NCI-H2029 treated with DMSO at 0.1 percent for 48 hours (cell line): ENCODE measurements at places on chromosomes 3 and 15.

- DNase-seq, result no peak
Observed at GRCh38 chr15:52783191-52783829, 6.8 kb downstream of the ONECUT1 start.

DNA sequence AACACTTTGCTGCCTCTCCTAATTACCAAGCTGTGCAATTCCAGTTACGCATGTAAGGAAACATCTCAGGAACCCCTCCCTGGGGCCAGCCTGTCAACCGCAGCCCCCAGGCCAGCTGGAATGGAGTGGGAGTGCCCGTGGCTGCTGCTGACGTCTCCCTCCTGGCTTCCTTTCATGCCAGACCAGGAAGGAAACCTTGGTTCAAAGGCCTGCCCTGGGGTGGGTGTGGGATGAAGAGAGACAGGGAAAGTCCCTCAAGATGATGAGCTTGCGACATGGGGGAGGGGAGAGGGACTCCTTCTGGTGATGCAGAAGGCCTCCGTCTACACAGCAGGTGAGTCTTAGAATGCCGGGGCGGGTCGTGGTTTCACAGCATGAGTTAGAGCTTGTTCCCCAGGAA, 11.4 kb upstream of the CYP11A1 start:
- no peak for DNase-seq

- DNase-seq, result no peak
Observed at GRCh38 chr3:123749711-123750110, 134.4 kb downstream of the MYLK start.

DNA sequence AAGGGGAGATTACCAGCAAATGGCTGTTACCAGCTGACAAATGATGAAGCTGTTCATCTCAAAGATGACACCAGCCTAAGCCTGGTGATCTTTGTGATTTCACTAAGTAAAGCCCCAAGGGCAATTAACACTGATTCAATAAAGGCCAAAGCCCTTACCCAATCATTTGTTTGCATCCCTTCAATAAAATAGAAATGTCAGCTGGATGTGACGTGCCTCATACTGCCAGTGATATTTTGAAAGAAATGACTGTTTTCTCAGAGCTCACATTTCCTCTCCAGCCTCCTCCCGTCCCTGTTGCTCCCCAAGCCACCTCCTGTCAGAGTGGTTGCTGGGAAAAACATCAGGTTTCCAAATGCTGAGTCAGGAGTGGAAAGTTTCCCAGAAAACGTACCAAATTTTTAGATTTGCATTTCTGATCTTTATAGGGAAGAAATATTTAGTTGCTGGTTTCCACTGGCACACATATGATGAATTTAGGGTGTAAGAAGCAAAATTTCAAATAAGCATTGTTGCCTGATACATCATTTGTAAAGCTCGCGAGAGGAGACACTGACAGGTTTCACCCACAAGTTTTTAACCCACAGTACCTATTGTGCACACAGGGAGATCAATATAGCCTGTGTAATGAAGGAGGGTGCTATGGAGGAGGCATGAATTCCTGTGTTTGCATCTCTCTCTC, 21.0 kb downstream of the C2CD4A start:
- no peak for DNase-seq

DNA sequence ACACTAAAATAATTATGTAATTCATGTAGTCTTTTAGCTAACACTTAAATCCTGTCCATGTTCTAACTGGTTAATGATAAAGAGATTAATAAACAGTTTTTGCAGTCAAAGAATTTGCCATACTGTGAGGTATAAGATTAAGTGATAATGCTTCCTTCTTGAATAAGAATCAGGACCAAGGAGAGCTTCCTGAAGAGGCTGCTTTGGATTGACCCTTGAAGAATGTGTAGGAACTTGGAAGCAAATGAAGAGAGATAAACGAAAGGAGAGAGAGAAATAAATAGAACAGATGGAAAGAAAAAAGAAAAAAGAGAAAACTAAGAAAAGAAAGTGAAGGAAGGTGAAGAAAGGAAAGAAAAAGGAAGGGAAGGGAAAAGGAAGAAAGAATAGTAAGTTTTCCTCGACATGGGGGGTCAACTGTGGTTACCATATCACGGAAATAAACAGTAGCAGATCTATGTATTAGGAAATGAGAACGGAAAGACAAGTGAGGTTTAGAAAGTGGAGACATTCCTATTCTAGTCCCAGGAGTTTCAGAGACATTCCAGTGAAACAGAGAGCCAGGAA, 539.8 kb downstream of the FGF12 start:
- DNase-seq, result no peak

DNA sequence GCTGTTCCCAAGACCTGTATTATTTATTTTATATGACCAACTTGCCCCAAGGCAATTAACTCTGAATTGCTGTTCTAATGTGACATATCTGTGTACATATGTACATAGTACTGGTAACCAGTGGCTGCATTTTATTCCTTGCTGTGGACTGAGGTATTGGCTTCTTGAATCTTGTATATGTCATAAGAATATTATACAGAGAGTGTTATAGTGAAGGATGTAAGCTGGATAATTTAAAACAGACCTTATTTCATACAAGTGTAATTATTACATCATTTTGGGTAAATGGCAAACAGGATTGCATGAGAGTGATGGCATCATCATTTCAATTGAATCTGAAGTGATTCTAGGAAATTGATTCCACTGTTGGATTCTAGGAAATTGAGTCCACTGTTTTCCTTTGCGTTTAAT, 32.9 kb downstream of the B3GALNT1 start:
- no peak for DNase-seq

GRCh38 chr15:67077641-67078215, 12.3 kb downstream of the SMAD3 start:
- no peak for DNase-seq

GRCh38 chr3:10753964-10754363, 62.1 kb upstream of the SLC6A11 start:
- no peak for DNase-seq

DNA sequence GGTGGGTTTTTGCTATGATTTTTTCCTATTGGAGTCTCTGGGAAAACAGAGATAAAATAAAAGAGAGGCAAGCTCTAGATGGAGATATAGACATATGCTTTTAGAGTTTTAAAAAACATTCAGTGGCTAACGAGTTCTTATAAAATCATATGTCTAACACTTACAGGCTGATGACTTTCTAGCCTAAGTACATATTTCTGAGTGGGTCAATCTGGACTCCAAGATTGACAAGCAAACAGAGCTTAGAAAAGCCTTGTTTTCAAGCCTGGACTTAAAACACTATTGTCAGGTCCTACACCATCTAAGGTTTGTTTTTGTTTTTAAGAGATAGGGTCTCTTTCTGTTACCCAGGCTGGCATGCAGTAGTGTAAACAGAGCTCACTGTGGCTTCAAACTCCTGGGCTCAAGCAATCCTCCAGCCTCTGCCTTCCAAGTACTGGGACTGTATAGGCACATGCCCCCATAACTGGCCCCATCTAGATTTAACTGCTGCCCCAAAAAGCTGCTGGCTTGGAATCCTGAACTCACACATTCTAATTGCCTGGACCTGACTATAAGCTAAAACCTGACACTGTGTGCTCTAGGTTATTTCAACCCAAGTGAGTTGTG, 86.3 kb downstream of the FBXL22 start:
- DNase-seq, result no peak

DNA sequence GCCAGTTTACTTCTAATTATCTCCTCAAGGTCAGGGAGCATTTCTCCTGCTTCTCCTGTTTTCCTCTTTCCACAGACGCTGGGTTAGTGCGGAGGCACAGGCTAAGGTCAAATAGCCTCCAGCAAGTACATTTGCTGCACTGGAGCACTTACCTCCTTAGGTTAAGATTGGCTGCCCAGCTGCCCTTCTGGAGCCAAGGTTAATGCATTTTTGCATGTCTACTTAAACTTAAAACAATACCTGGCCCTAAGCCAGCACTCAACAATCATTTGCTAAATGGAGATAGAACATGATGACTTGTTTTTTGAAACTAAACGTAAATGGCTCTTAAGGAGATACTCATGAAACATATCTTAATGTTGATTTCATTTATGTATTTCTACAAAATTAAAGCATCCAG, 83.5 kb downstream of the SSR3 start:
- DNase-seq, result no peak

- DNase-seq, result no peak
Observed at GRCh38 chr15:76003364-76003763, 8.9 kb downstream of the NRG4 start.

GRCh38 chr3:3281024-3281423, 101.5 kb upstream of the CRBN start:
- DNase-seq, result no peak

DNA sequence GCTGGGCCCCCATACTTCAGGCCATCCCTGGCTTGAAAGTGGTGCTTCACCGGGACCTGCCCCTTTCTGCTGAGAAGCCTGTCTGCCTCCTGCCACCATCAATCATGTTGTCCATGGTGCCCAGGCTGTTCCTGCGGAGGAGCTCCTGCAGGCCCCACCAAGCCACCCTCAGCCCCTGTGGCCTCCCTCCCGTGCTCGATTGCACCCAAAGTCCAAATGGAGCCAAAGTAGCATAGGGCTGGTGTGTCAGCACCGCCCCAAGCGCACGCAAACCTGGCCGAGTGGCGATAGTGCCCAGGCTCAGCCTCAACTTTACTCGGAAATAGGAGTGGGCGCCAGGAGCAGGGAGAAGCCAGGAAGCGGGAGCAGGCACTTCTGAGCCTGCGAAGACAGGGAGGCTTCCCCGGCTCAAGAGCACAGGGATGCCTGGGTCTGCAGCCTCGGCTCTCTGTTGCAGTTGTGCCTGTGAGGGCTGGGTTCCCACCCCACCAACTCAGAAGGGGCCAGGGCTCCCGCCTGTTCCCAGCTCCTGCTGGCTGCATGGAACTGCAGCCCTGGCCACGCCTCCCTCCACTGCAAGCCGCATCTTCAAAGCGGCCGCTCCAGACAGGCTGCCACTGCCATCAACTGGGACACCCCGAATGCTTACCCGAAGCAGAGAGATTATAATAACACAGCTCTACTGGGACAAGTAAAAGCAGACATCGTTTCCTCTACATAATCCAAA, 203.0 kb downstream of the ARRDC4 start:
- no peak for DNase-seq

DNA sequence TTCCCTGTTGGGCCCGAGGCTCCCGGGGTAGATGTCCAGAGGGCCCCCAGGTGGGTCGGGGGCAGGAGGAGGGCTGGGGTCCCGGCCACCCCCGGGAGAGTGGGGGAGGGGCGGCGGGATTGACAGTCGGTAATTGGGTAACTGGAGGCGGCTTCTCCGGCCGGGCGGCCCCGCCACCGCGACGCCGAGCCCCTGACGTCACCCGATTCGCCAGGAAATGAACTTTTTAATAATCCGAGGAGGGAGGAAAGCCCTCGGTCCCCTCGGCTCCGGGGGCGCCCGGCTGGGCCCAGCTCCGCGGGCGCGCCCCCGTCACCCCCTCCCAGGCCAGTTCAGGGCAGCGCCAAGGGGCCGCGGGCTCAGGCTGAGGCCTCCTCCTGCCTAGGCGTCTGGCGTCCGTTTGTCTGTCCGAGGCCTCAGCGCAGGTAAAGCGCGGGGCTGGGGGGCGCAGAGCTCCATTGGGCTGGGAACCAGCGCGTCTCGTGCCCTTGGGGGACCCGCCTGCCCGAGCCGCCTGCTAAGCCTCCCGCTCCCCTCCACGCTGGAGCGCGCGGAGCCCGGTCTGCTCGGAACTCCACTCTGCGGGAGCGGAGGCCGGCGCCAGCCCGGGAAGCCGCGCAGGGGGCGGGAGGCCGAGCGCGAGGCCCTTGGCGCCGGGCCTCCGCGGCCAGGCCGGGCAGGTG, 3.9 kb downstream of the GATA2 start:
- DNase-seq, result peak; percentile 24

DNA sequence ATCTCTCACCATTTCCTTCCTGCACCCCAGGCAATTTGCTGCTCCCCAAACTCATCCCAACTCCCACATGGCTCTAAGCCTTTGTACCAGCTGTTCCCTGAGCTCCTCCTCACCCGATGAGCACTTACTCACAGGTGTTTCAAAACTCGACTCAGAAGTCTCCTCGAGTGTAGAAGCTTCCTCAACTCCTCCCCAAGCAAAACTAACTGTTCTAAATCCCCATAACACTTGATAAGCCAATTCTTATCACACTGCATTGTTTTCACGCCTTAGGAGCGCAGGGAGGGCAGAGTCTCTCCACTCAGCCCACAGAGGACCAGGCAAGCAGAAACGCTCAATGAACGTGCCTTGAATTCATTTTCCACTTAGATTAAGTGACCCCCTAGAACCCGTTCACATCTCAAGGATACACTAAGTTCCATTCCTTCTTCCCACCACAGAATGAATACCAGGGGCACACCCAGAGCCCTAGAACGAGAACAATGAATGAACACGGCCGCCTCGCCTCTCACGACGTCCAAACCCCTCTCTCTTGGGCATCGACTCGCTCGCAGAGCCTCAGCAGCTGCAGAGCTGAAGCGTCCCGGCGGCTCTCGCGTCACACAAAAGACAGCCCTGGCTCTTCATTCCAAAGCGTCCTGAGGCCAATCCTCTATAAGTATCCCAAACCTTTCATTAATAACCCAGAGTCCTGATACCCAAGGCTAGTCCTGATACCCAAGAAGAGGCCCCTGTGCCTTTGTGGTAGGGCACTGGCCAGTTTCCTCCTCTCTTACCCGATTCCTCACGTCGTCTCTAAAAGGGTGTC, 1.1 kb downstream of the RAF1 start:
- no peak for DNase-seq

DNA sequence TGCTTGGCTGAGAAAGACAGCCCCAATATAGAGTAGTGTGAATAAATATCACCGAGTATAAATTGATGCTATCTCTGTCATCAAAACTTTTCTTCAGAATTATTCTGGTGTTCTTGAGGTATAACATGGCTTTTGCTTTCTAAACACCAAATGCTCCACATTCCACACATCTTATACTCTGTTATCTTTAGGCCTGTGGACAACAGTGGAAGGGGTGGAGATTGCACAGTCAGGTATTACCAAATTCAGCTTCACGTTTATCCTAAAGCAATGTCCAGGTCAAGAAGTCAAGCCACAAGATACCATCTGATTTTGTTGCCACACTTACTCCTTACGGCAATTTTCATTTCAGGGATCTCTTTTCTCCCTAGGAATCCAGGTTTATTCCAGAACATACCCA, 394.8 kb downstream of the SI start:
- DNase-seq, result no peak

DNA sequence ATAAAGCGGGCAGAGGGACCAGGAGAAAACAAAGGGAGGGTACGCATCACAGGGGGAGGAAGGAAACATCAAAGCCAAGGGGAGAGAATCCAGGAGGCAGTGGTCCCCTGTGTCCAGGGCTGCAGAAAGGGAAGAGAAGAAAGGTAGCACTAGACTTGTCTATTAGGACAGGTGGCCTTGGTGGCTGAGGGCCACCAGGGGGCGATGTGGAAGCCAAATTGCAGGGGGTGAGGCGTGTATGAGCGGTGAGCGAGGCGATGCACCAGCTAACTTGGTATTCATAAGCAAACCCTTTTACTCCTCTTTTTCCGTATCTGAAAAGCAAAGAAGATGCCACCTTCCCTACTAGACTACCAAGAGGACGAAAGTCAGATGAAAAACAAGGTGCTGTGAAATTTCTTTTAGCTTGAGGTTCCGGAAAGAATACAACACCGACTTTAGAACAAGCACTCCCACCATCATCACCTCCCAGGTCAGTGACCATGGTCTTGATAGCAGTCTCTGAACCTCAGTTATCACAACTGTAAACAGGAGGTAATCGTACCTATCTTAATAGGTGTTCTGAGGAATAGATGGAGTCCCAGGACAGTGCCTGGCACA, 654.4 kb upstream of the ADAMTS9 start:
- DNase-seq, result no peak

- no peak for DNase-seq
Observed at GRCh38 chr15:63140936-63141335, 16.3 kb downstream of the RPS27L start.
